ENCODE measurements at places on chromosomes 11 and 22.

- no peak for DNase-seq
These were observed 1.9 kb downstream of the GRAMD4 start for GRCh38 chr22:46622081-46622521.

GRCh38 chr11:27723687-27724086 lies 23.4 kb upstream of the BDNF start:
- DNase-seq = no peak

DNA sequence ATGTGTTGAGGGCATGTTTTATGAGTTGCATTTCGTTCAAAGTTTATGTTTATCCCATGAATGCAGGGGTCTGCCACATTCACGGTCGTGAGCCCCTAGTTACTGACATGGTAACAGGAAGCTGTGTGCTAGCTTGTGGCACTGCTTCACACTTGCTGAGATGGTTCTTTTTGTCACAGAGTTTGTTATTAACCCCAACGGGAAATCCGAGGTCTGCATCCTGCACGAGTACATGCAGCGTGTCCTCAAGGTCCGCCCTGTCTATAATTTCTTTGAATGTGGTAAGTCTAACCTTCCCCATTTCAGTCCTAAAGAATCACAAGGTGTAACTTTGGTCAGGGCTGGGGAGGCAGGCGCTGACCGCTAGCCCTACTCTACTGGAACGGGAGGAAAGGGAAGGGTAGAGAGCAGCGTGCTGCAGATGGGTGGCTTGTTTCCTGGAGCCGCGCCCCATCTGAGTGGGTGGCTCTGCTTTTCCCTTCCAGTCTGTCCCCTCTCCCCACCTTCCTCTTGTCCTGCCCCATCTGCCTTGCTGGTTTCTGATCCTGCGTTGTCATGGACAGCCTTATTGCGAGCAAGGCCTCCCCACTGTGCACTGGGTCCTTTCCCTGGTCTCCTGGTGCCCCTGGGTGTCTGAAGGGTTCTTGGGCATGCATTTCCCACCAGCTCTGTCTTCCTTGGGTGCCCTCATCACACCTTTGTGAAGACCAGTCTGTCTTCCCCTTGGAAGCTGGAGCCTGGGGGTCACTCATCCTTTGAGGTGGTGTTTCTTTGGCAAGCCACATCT lies 11.8 kb downstream of the DGCR8 start:
- no peak for DNase-seq

GRCh38 chr11:114758627-114759026 lies 80.3 kb downstream of the NXPE2 start:
- no peak for DNase-seq

DNA sequence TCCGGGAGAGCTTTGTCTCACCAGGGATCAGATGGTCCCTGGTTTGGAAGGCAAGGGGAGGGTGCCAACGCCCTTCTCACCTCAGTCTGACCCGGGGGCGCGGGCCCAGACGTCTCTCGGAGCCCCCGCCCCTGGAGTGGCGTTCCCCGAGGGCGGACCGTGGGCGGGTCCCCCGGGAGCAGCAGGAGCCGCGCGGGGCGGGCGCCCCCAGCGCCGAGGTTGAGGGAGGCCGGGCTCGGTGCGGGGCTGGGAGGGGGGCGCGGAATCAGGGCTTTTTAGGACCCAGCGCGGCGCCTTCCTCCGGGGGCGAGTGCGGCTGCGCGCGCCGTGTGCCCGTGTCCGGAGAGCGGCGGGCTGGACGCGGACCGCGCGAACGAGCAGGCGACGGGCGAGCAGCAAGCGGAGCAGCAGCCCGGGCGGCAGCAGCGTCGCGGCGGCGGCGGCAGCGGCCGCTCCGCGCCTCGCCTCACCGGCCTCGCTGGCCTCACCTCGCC lies at the start of gene KCNC1:
Gene KCNC1, plus strand, starts transcription at position 364 of the 494 bp plus-strand sequence. CDS start 1,222 bp downstream, outside the sequence.
- DNase-seq = no peak

- DNase-seq = no peak
These were observed 975.5 kb upstream of the CCDC90B start for GRCh38 chr11:84261707-84262106.

- DNase-seq = no peak
These were observed 11.7 kb upstream of the OR56B4 start for GRCh38 chr11:6095798-6096197.

DNA sequence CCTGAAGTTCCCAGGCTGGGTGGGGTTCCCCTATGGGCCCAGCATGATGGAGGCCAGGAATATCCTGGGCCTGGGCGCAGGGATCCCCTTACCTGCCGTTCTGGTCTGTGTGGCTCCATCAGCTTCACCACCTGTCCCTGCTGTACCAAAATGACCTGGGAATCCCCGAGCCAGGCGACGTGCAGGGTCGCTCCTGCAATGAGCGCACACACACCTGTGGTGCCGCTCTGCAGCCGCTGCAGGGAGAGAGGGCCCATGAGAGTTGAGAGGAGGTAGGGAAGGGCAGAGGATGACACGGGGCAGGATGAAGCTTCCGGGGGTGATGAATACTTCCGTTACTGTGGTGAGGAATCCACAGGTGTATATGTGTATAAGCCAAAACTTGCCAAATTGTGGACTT lies 21.6 kb downstream of the PPM1F start:
- DNase-seq = no peak

GRCh38 chr11:45904309-45904915 lies 2.7 kb downstream of the FREY1 start:
- no peak for DNase-seq

Measured in stimulated activated CD4-positive, alpha-beta T cell treated with anti-CD3 and anti-CD28 coated beads, Interleukin-2, amount 100 ng/mL, for 24 hours (primary cell).